ENCODE measurements at places on chromosomes 4 and X.
A peak's percentile ranks its signal among the peaks of the same experiment; 100 is the strongest.

GRCh38 chr4:80035336-80035735, 37.7 kb downstream of the ANTXR2 start:
- DNase-seq, result no peak

DNA sequence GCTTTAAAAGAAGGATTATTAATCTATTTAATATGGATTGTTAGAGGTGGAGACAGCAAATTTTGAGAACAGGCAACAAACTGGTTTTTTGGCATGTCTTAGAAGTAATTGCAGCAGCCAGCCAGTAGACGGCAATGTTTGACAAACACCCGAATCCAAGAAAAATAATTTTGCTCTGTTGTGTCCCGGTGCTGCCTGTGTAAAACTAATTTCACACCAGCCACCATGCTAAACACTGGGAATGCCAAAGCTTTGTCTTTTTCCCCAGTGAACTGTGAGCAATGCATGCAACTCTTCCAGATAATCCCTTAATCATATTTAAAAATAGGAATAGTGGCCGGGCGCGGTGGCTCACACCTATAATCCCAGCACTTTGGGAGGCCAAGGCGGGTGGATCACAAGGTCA, 25.9 kb downstream of the SMIM31 start:
- peak; percentile 26 for DNase-seq

DNA sequence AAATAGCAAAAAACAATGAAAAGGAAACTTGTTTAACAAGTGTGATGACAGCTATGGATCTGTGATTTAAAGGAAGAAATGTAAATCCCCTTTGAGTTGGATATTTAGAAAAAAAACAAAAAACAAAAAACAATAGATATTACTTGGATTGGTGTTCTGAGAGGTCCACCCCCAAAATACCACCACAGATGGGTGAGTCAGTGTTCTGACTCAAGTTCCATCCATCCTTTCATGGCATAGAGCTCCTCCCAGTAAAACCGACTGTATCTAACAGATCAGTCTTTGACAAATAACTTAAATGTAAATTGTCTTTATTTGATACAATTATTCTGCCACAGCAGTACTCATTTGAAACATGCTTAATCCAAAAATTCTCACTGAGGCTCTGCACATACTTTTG, 27.4 kb downstream of the TMPRSS11B start:
- DNase-seq, result no peak

DNA sequence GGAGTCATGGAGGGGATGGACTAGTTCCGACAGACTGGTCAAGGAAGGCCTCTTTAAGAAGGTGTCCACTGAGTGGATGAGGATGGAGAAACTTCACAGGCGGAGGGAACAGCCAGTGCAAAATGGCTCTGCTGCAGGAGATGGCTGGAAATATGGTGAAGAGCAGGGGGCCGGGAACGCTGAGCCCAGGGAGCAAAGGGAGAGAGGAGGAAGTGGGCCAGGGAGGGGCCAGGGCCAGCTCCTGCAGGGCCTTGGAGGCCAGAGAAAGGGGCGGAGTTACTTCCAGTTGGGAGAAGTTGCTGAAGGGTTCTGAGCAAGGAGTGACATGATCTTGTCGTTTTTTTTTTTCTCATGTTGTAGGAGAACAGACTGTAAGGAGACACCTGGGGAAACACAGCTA, 94.5 kb downstream of the WFS1 start:
- no peak for DNase-seq

DNA sequence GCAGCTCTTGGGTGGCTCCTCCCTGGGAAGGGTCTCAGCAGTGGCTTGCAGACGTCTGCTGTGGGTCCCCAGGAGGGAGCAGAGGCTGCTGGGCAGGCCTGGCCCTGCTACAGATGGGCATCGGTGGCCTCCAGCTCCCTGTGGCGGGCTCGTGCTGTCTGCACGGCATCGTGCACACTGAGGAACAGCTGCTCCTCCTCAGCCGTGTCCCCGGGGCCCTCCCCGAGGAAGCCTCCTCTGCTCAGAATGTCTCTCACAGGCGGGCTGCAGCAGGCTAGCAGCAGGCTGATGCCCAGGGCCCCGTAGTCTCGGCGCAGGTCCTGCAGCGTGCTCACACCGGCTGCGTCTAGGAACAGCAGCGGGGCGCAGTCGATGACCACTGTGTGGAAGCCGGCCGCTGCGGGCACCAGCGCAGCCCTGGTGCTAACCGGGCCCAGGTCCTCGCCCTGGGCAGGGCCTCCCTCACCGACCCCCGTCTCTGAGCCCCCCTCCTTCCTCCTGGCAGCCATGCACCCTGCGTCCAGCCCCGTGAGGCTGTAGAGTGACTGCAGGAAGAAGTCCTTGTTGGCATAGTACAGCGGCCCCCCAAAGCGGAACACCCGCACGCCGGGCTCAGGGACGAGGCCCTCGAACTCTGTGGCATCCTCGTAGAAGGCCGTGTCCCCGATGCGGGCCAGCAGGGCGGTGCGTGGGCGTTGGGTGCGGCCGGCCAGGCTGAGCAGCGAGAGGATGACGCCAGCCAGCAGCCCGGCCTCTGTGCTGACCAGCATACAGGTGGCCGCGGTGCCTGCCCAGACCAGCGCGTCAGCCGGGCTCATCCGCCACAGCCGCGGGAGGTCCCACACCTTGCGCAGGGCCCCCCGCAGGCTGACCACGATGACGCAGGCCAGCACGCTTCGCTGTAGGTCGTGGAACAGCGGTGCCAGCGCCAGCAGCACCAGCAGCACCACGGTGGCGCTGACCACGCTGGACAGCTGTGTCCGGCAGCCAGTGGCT, 2.2 kb downstream of the IDUA start:
- no peak for DNase-seq

- DNase-seq, result no peak
These were observed 136.4 kb upstream of the PLAC1 start for GRCh38 chrX:134794692-134795091.

DNA sequence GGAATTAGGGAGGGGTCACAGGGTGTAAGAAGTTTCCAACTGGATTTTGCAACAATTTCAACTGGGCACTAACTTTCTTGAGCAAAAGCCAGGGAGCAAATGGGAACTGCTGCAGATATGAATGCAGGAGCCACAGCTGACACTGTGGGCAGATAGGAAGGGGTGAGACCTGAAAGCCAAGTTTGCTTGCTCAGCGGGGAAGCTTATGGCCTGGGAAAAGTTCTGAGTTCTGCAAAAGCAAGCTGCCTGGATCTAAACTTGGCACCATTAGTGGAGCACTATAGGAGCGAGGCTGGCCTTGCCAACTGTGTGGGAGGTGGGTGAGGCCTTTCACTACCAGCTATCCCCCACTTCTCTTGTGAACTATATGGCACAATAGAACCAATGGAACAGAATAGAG, 11.1 kb downstream of the CYSLTR1 start:
- no peak for DNase-seq

- DNase-seq, result no peak
These were observed 28.3 kb downstream of the FGFRL1 start for GRCh38 chr4:1039493-1040343.

GRCh38 chr4:120517966-120518365, 404.6 kb downstream of the PRDM5 start:
- DNase-seq, result no peak

DNA sequence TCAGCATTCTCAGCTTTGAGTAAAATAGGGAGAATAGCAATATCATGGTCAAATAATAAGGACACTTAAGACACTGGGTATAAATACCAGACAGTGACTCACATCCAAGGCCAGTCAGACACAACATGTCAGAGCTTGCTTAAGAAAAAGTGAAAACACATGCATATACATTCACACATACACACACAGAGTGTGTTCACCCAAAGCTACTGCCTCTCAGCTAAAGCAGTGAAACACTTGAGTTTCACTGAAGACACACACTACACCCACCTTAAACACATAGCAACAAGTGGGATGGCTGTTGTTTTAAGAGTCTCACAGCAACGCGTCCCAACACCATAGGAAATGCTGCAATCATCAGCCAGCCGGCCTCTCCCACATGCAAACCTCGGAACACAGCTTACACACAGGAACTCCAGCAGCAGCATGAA, 14.4 kb downstream of the SHROOM4 start:
- DNase-seq, result no peak

- DNase-seq, result no peak
These were observed 7.4 kb downstream of the ADRA2C start for GRCh38 chr4:3773552-3774001.

- DNase-seq, result no peak
These were observed 708 bp downstream of the INTS12 start for GRCh38 chr4:105707782-105708180.

- DNase-seq, result no peak
These were observed 21.1 kb upstream of the SMIM10 start for GRCh38 chrX:134969726-134970125.

GRCh38 chrX:29477878-29478277, 737.5 kb upstream of the MAGEB2 start:
- no peak for DNase-seq

DNA sequence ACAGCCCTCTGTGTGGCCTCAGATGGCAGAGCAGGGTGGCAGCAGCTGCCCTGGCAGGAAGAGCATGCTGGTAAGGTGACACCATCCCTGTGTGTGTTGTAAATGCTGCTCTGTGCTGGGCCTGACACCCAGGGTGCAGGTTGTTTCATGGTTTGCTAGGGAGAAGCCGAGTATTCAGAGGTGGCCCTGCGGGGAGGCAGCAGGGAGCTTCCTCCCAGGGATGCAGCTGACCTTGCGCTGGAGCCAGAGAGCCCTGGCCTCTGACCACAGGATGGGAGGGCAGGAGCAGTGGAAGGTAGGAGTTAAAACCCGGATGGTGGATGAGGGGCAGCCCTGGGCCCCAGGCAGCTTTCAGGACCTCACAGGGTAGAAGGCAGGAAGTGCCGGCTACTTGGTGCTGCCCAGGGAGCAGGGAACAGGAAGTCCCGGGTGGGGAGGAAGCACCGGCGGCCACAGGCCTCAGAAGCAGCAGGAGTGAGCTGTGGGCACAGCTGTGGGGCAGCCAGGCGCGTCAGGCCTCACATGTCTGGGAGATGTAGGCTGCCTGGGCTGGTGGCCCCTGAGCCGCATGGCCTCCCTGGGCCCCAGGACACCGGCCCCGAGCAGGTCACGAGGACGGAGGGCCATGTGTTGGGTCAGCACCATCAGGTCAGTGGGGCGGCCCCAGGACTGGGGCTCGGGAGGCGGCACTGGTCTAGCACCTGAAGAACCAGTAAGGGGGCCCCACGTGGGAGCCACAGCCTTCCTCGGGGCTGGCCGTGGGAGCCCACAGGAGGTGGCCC, 19.1 kb downstream of the SH3BP2 start:
- DNase-seq, result peak; percentile 35

GRCh38 chr4:2263926-2264321, 2.0 kb upstream of the MXD4 start:
- no peak for DNase-seq

GRCh38 chr4:155766622-155767021, 7.8 kb downstream of the GUCY1B1 start:
- DNase-seq, result no peak

GRCh38 chr4:54063737-54064316, 578 bp downstream of the CHIC2 start:
- no peak for DNase-seq

GRCh38 chrX:48083706-48084105, 12.3 kb upstream of the ZNF630 start:
- no peak for DNase-seq

DNA sequence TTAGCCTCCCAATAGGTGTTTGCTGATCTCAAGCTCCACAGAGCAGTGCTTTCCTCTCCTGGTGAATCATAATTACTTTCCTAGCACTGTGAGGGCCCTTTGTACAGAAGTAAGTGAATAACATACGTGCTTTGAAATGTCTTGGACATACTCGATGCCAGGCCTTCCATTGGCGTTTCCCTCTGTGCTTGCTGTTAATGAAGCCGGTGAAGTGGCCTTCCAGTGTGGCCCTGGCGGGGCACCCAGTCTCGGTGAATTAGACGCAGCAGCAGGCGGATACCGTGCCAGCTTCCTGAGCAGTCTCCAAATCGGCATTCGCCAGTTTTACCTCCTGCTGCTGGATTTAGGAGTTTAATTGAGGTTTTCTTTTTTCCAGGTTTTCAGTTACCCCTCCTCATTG, 132.3 kb downstream of the HMX1 start:
- no peak for DNase-seq

GRCh38 chrX:17617806-17618205, 119.5 kb upstream of the SCML1 start:
- no peak for DNase-seq

- no peak for DNase-seq
These were observed 26.7 kb upstream of the CXCL8 start for GRCh38 chr4:73713650-73714049.

DNA sequence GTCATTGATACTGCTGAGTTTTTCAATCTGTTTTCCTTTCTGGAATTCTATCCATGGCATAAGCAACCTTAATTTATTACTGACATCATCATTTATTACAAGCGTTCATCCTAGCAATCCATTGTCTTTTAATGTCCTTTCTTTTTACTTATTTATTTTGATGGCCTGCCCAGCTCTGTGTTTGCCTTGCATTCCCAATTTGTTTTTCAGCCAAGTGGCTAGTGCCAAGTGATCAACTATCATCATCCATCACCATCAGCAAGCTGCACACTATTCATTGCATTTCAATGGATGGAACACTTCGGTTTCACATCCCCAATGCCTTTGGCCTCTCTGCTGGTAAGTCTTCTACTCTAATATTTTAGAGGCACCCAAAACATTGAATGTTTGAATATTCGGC, 831.7 kb upstream of the EPHA5 start:
- no peak for DNase-seq

DNA sequence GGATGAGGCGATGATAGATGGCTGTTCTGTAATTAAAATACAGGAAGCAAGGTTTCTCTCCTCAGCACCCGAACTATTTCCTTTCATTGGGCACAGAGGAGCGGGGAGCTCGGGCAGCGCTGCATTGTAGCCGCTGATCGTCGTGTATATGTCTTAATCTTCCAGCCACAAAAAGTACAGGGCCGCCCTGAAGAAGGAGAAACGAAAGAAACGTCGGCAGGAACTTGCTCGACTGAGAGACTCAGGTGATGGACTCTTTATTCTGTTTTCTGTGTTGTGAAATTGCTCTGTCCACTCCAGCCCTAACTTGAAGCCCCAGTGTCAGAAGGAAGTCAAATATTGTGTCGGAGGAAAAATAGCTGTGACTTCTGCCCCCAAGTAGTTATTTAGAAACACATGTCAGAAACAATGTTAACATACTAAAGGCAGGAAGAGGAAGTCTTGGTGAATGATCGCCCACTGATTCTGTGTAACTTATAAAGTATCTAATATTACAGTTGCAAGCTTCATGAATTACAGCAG, 546 bp downstream of the ZRSR2 start:
- DNase-seq, result no peak

Data from CD4-positive, alpha-beta T cell (primary cell).